Bladder microvascular endothelial cell (primary cell): ENCODE measurements at places on chromosomes 7 and 10. TPM values are rescaled to one million over a fixed set of nuclear protein-coding genes. Genes with fewer than 3 reads are reported as not detected.

The KAT6B gene
- 8.3 and 22.2 TPM in 2 replicates for total RNA-seq

The ADCYAP1R1 gene
- not detected in 2 replicates for total RNA-seq

The OIT3 gene
- total RNA-seq = 0.13 and 0.32 TPM in 2 replicates

The ARHGAP12 gene
- 18.1 and 30.3 TPM in 2 replicates for total RNA-seq

The GIMAP5 gene
- 128 and 150 TPM in 2 replicates for total RNA-seq

The POU6F2 gene
- not detected in 2 replicates for total RNA-seq

The VWDE gene
- under 0.01 and 0.13 TPM in 2 replicates for total RNA-seq

The TNRC18 gene
- total RNA-seq = 35.3 and 71.4 TPM in 2 replicates

The NRCAM gene
- 7.0 and 16.5 TPM in 2 replicates for total RNA-seq
